ENCODE measurements at places on chromosomes 4 and X. TPM values are rescaled to one million over a fixed set of nuclear protein-coding genes. Genes with fewer than 3 reads are reported as not detected.

CORIN gene
- total RNA-seq: not detected

GRCh38 chrX:40145001-40145922 is 47.5 kb upstream of the BCOR start:
- H3K27me3 ChIP-seq: peaks cover 44% of the 10 kb centered on the region
- peak overlapping the region; percentile 76 for H3K27ac ChIP-seq
- no peaks in the 10 kb centered on the region for H3K36me3 ChIP-seq
- DNase-seq: no peak

GRCh38 chrX:56564921-56565840 is 1.8 kb downstream of the UBQLN2 start:
- H3K27me3 ChIP-seq: no peaks in the 10 kb centered on the region
- no peak for DNase-seq
- H3K36me3 ChIP-seq: no peaks in the 10 kb centered on the region
- H3K4me1 ChIP-seq: no peaks in the 10 kb centered on the region
- peak overlapping the region; percentile 64 for H3K4me3 ChIP-seq

DNA sequence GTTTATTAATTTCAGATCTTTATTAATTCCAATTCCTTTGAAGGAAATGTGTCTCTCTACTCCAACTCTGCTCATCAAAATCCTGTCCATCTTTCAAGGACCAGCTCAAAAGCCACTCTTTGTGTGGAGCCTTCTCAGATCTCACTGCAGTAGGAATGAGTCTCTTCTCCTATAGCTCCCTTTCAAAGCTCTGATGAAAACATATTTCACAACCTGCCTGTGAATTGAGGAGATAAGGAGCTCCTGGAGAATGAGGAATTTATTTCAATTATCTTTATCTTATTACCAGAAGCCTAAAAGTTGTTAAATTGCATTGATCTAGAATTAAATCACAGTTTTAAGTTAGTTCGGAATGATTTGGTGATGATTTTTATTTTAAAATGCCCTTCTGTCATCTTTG is 92.6 kb upstream of the TRPC3 start:
- H3K27me3 ChIP-seq: no peaks in the 10 kb centered on the region
- H3K4me1 ChIP-seq: no peaks in the 10 kb centered on the region
- DNase-seq: no peak
- no peaks in the 10 kb centered on the region for H3K36me3 ChIP-seq
- H3K27ac ChIP-seq: no peak overlapping the region

DNA sequence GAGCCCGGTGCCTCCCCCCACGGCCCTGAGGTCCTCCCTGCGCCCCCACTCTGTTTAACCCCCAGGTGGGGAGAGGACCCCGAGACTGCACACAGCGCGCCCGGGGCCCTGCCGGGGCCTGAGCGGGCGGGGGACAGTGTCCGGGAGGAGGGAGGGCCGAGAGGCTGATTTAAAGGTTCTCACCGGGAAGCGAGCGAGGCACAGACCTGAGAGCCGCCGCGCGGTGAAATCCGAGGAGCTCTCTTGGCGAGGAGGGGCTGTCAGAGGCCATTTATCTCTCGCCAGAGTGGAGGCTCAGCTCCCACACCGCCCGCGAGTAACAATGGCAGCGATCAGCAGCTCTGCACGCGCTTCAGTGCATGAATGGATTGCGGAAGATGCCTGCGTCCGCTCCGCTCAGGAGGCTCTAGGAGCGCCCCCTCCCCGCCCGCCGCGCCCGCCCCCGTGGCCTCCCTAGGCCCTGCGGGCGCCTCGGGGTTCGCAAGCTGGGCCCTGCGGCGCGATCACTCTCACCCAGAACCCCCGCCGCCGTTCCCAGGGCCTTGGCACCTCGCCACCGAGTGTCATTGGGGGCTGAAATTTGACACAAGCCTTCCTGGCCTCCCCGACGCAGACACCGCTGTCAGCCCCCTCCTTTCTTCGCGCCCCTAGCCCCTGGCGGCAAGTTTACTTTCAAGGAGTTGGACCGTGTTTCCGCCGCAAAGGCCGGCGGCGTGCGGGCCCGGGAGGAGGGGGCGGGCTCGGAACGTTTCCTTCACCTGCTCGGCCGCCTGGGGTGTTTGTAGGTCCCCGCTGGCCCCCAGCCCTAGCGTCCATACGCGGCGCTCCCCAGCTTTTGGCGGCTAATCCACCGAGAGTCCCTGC is 48.7 kb upstream of the BCOR start:
- peaks cover 49% of the 10 kb centered on the region for H3K27me3 ChIP-seq
- H3K4me3 ChIP-seq: peak overlapping the region; percentile 45
- H3K4me1 ChIP-seq: peaks cover 9% of the 10 kb centered on the region
- H3K27ac ChIP-seq: peak overlapping the region; percentile 24
- DNase-seq: no peak
- no peaks in the 10 kb centered on the region for H3K36me3 ChIP-seq
